ENCODE measurements at places on chromosomes 2 and 18.

DNA sequence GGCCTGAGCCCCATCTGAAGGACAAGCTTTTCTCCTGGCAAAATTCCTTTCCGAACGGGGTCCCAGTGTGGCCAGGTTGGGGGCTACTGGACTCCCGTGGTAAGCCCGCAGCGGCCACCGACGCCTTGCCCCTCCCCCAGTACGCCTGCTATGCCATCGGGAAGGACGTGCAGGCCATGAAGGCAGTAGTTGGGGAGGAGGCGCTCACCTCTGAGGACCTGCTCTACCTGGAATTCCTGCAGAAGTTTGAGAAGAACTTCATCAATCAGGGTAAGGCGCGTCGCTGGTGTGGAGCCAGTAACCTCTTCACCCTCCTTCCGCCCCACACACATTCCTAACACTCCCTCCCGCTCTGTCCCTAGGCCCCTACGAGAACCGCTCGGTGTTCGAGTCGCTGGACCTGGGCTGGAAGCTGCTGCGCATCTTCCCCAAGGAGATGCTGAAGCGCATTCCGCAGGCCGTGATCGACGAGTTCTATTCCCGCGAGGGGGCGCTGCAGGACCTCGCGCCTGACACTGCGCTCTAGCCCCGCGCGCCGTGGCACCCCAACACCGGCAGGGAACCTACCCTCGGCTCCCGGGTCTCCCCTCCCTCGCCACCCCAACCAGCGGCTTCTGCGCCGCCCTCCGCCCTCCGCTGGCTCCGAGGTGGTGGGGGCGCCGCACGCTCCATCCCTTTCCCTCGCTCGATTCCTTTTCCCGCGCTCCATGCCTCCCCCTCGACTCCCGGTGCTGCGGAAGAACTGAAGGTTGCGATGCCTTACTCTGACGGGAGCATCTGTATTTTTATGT, 13.6 kb upstream of the ANKRD53 start:
- DNase-seq: peak; percentile 43
- H3K27ac ChIP-seq: no peak overlapping the region
- no peaks in the 10 kb centered on the region for H3K4me1 ChIP-seq
- H3K27me3 ChIP-seq: no peaks in the 10 kb centered on the region
- H3K4me3 ChIP-seq: no peak overlapping the region

DNA sequence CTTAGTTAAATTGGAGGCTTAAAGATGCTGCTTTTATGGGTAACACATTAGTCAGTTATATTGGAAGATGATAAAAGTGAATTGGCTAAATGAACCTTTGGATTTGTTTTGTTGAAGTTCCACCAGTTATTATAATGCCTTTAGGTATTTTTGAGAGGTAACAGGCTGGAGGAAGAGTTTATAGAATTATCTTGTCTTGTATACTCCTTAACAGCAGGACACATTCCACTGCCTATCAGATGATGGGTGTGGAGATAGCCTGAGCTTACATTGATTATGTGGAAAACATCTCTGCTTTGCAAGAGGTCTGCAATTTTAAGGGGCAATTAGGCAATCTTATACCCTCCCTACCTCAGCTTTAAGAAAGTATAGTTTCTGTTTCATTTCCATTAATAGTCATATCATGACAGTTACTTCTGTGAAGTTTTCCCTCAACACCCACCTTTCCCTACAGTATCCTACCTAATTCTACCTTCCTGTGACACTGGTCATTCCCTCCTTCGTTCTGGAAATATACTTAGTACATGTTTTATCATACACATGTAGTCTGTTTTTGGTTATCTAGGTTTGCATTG, 403.7 kb upstream of the SPRED2 start:
- no peaks in the 10 kb centered on the region for H3K4me1 ChIP-seq
- no peak for DNase-seq
- H3K4me3 ChIP-seq: no peak overlapping the region
- H3K27me3 ChIP-seq: peaks cover 20% of the 10 kb centered on the region
- no peak overlapping the region for H3K27ac ChIP-seq

DNA sequence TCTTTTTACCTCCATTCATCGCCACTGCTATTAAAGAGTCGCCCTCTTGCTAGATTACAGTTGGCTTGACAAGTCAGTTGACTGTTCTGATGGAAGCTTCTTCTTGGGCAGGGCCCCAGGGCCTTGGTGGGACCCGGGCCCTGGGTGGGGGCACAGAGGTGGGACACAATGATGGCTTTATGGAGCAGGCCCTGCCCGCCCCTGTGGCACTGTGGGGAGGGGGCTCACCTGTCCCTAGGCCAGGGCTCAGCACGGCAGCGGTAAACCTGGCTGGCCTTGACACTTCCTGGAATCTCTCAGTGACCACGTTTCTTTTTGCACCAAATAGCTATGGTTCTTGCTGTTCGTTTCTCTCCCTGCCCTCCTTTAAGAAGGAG, 4.9 kb upstream of the HS6ST1 start:
- H3K4me3 ChIP-seq: no peak overlapping the region
- no peaks in the 10 kb centered on the region for H3K27me3 ChIP-seq
- H3K4me1 ChIP-seq: peaks cover 52% of the 10 kb centered on the region
- peak overlapping the region; percentile 52 for H3K27ac ChIP-seq

GRCh38 chr18:67525328-67526099, 9.0 kb upstream of the DSEL start:
- no peak overlapping the region for H3K27ac ChIP-seq
- no peak overlapping the region for H3K4me3 ChIP-seq
- DNase-seq: no peak
- no peaks in the 10 kb centered on the region for H3K36me3 ChIP-seq

DNA sequence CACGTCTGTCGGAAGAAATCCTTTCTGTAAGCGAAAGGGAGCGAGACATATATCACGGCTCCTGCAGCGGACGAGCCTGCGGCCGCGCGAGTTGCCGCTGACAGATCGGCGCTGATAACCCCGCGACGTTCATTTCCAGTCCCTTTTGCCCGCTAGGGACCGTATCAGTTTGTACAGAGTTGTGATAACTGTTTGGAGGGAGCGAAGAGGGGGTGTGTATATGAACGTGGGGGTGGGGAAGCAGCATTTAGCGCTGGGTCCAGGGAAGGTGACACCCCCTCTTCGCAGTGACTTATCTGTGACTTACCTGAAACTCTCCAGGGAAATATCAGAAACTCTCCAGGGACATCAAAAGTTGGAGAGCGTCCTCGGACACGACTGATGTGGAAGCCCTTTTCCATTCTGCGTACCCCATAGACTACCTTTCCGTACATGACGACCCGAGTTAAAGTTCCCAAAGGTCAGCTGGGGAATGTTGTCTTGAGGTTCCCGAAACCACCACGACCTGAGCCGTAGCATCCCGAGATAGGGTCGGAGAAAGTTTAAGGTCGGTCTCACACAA, 948 bp upstream of the GATA6 start:
- no peak overlapping the region for H3K27ac ChIP-seq
- DNase-seq: no peak
- H3K4me3 ChIP-seq: no peak overlapping the region
- no peaks in the 10 kb centered on the region for H3K36me3 ChIP-seq
- H3K4me1 ChIP-seq: no peaks in the 10 kb centered on the region

DNA sequence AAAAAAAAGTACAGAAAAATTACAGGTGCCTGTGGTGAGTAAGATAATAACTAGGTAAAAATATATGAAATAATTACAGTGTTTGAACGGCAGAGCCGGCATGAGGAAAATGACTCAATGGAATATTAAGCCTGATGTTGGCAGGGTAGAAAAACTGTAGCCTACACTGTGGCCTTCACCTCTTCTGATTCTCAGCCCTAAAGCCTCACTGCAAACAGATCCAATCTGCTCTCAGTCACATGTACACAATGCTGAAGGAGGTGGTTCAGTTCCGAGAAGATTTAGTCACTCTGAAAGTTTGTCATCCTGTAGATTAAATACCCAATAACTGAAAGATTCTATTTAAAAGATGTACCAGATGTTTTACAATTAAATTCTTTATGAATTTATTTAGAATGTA, 66.9 kb upstream of the MAP3K20 start:
- H3K4me1 ChIP-seq: no peaks in the 10 kb centered on the region
- DNase-seq: no peak
- H3K27me3 ChIP-seq: peaks cover 13% of the 10 kb centered on the region

DNA sequence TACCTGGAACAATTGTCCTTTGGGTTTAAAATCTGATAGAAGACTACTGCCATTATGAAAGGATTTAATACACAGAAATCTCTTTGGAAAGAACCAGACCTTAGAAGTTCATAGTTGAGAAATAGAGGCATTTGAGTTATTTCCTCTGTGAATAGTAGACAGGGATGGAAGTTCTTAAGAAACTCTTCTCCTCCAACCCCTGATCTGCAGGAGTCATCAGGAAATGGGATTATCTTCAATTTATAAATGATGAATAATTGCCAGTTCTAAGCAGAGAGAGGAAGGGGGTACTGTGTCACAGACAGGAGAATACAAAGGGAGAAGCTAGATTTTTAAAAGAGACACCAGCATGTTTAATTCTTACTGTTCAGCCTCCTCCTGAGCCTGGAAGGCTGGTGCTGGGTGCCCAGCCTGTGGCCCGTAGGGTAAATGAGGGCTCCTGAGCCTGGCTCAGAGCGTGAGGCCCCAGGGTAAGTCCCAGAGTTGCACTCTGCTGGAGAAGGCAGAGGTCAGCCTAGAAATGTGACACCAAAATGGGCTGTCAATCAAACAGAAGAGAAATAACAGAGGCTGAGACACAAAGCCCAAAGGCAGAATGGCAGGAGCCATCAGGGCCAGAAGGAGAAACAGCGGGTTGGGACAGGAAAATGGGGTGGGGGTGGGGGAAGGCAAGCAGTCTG, 58.2 kb upstream of the PKDCC start:
- no peak overlapping the region for H3K4me3 ChIP-seq
- H3K27ac ChIP-seq: no peak overlapping the region
- H3K27me3 ChIP-seq: peaks cover 28% of the 10 kb centered on the region
- DNase-seq: no peak
- no peaks in the 10 kb centered on the region for H3K36me3 ChIP-seq

- no peak for DNase-seq
- no peaks in the 10 kb centered on the region for H3K4me1 ChIP-seq
- H3K27me3 ChIP-seq: no peaks in the 10 kb centered on the region
- peaks cover 15% of the 10 kb centered on the region for H3K36me3 ChIP-seq
These were observed 294.7 kb upstream of the EPAS1 start for GRCh38 chr2:46002507-46002883.

GRCh38 chr2:200705305-200706041, 106.2 kb upstream of the BZW1 start:
- H3K27ac ChIP-seq: no peak overlapping the region
- peak; percentile 22 for DNase-seq
- peaks cover 46% of the 10 kb centered on the region for H3K27me3 ChIP-seq

GRCh38 chr2:78984386-78984785, 41.1 kb upstream of the REG3G start:
- no peak overlapping the region for H3K27ac ChIP-seq
- H3K4me1 ChIP-seq: no peaks in the 10 kb centered on the region
- no peak for DNase-seq
- H3K4me3 ChIP-seq: no peak overlapping the region
- no peaks in the 10 kb centered on the region for H3K27me3 ChIP-seq

Measured in DND-41 (cell line).